NK-92 treated with Interleukin-12 subunit alpha and Interleukin-12 subunit beta, amount 100 ng/mL, for 24 hours (cell line): ENCODE measurements at places on chromosomes 11 and 22.

DNA sequence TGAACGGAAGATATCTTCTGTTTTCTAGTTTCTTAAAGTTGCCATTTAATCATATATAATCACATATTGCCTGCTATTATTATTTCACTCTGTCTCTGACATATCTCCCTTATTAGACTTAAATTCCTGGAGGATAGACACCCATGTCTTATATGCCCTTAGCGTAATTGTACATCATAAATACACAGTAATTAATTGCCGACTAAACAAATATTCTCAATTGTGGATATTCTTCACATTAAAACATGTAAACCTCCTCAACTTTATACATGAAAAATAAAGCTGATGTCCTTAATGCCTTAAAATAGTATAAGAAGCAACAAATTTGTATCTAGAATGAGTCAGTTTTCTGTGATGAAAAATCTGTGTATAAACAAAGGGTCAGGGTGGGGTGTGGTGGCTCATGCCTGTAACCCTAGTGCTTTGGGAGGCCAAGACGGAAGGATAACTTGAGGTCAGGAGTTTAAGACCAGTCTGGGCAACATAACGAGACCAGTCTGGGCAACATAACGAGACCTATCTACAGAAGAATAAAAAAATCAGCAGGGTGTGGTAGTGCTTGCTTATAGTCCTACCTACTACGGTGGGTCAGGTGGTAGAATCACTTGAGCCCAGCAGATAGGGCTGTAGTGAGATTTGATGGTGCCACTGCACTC lies 6.1 kb downstream of the ZDHHC13 start:
- DNase-seq, result no peak

DNA sequence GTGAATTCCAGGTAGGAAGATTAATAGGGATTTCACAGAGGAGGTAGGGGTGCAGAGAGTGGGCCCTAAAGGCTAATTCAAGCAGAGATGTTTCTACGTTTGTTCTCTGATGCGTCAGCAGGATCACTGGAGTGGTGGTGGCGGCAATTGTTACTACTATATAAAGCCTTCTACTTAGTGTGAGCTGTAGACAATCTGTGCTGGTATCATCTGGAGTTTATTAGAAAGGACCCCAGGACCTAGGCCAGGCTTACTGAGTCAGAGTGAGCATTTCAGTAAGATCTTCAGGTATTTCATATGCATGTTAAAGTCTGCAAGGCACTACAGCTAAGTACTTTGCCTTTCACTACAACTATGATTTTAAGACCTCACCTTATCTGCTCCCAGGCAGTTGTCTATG lies 59.5 kb downstream of the USP35 start:
- DNase-seq, result no peak

GRCh38 chr11:9222654-9223053 lies 42.5 kb downstream of the DENND5A start:
- no peak for DNase-seq

DNA sequence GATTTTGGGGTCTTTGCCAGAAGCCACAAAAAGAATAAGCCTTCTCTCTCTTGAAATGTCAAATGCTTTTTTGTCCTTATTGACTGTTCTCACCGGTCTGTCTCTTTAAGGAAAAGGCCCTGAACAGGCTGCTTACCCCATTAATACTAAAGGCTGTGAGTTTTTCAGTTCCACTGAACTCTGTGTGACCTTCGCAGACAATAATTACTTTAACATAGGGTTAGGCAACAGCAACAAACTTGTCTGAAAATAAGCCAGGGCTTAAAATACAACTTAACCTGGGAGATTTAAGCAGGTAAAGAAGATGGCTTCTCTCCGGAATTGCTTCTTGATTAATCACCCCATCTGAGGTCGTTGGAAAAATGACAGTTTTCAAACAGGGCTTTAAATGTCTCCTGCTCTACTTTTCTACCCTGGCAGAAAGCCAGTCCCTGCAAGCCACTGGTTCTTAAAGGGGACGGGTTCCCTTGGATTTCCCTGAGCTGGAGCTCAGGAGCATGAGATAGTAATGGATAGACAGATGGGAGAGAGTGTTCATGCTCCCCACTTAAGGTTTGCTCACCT lies 69.4 kb downstream of the ARL14EP start:
- no peak for DNase-seq

GRCh38 chr11:101862391-101863233 lies 52.2 kb upstream of the CEP126 start:
- DNase-seq, result no peak
